Naive thymus-derived CD4-positive, alpha-beta T cell (primary cell): ENCODE measurements at places on chromosomes 3 and 15. TPM values are rescaled to one million over a fixed set of nuclear protein-coding genes. Genes with fewer than 3 reads are reported as not detected.

GRCh38 chr3:133237380-133237779 lies 162.5 kb upstream of the BFSP2 start:
- no peaks in the 10 kb centered on the region for H3K4me1 ChIP-seq
- H3K4me3 ChIP-seq, result no peak overlapping the region

- H3K27me3 ChIP-seq, result no peaks in the 10 kb centered on the region
- H3K36me3 ChIP-seq, result no peaks in the 10 kb centered on the region
- no peak for DNase-seq
- no peak overlapping the region for H3K4me3 ChIP-seq
- no peak overlapping the region for H3K27ac ChIP-seq
- peaks cover 10% of the 10 kb centered on the region for H3K4me1 ChIP-seq
Observed at GRCh38 chr15:40691737-40692136, 3.2 kb upstream of the RAD51 start.

GRCh38 chr3:161064413-161064812 lies 40.7 kb downstream of the B3GALNT1 start:
- H3K4me3 ChIP-seq, result no peak overlapping the region
- H3K27ac ChIP-seq, result no peak overlapping the region
- H3K27me3 ChIP-seq, result no peaks in the 10 kb centered on the region
- no peaks in the 10 kb centered on the region for H3K36me3 ChIP-seq

CELF6 gene
- 5.7 TPM for total RNA-seq

DNA sequence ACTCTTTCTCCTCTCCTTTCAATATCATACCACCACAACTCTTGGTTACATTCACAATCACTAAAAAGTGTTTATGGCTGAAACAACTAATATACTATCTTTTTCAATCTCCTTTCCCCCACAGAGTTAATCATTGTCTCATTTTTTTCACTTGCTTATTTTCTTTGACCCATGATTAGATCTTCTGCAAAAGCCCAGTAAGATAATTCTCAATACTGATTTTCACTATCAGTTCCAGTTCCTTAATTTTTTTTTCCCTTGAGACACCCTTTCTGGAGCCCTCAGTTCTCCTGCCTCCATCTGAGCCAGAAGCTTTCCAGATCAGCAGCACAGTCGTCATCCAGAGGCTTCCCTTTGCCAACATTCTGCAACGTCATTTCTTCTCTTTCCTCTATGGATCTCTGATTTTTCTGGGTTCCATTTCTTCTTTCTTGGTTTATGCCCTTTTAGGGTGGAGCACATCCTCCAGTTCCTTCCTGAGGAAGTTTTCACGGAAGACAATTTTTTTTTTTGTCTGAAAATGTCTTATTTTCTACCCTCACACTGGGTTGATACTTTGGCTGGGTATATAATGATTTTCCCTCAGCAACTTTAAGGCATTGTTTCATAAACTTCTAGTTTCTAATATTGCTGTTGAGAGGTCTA lies 88.7 kb upstream of the C15orf39 start:
- no peak overlapping the region for H3K4me3 ChIP-seq
- no peak overlapping the region for H3K27ac ChIP-seq
- no peak for DNase-seq
- H3K27me3 ChIP-seq, result no peaks in the 10 kb centered on the region

DNA sequence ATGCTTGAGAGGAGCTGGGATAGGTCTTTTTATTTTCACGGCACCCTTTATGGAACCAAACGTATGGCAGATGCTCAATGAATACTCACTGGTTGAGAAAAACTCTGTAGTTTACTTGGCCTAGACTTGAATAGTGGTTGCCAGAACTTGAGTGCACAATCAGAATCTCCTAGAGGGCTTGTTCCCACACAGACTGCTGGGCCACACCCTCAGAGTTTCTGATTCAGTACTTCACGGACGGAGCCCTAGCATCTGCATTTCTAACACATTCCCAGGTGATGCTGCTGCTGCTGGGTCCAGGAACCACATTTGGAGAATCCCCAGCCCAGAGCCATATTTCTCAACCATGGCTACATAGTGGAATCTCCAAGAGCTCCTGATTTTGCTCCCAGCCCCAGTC lies 24.6 kb downstream of the CA12 start:
- H3K4me1 ChIP-seq, result no peaks in the 10 kb centered on the region
- no peaks in the 10 kb centered on the region for H3K27me3 ChIP-seq
- DNase-seq, result no peak
- H3K27ac ChIP-seq, result no peak overlapping the region
- no peak overlapping the region for H3K4me3 ChIP-seq

DNA sequence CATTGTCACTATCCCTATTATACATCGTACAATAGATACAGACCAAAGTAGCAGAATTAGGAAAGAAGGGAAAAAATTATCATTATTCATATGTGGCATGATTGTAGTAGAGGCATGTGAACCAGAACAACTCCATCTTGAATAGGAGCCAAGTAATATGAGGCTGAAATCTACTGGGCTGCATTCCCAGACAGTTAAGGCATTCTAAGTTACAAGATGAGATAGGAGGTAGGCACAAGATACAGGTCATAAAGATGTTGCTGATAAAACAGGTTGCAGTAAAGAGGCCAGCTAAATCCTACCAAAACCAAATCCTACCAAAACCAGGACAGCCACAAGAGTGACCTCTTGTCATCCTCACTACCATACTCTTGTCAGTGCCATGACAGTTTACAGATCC lies 1035.4 kb upstream of the SEMA6D start:
- no peaks in the 10 kb centered on the region for H3K27me3 ChIP-seq
- no peak overlapping the region for H3K27ac ChIP-seq
- no peaks in the 10 kb centered on the region for H3K4me1 ChIP-seq

- H3K4me1 ChIP-seq, result no peaks in the 10 kb centered on the region
- no peak overlapping the region for H3K27ac ChIP-seq
- H3K27me3 ChIP-seq, result no peaks in the 10 kb centered on the region
- DNase-seq, result no peak
- peak overlapping the region; percentile 72 for H3K4me3 ChIP-seq
Observed at GRCh38 chr3:120416868-120417267, 33.9 kb downstream of the FSTL1 start.

GRCh38 chr15:83014205-83014653 lies 2.8 kb upstream of the C15orf40 start:
- H3K36me3 ChIP-seq, result peaks cover 8% of the 10 kb centered on the region
- H3K27me3 ChIP-seq, result no peaks in the 10 kb centered on the region
- DNase-seq, result no peak
- no peak overlapping the region for H3K4me3 ChIP-seq

CLSTN2 gene
- not detected for total RNA-seq

DNA sequence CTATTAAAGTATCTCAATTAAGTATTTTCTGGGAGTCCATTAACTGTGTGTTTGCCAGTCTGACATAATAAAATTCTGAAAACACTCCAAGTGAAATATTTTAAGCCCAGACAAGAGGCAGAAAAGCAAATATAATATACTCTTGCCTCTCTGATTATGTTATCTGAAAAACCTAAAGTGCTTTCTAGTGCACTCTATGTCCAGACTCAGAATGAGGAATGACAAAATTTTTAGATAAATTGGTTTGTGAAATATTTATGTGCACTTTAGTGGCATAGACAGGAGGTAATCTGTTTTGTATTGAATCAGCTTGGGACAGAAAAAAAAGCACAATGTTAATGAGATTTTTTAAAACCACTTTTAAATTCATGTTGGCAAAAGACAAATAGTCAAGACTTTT lies 508.2 kb upstream of the SUCLG2 start:
- H3K27me3 ChIP-seq, result no peaks in the 10 kb centered on the region
- H3K4me1 ChIP-seq, result no peaks in the 10 kb centered on the region
- H3K36me3 ChIP-seq, result no peaks in the 10 kb centered on the region

DNAH12 gene
- total RNA-seq, result 0.07 TPM

GRCh38 chr3:123584284-123584987 lies 417 bp downstream of the HACD2 start:
- H3K27ac ChIP-seq, result peak overlapping the region; percentile 79
- peaks cover 8% of the 10 kb centered on the region for H3K4me1 ChIP-seq
- peak overlapping the region; percentile 98 for H3K4me3 ChIP-seq
- no peaks in the 10 kb centered on the region for H3K27me3 ChIP-seq
- no peak for DNase-seq

ZCWPW2 gene
- 0.77 TPM for total RNA-seq

PPP1R14D gene
- not detected in 2 replicates for total RNA-seq

PARP16 gene
- 10.9 TPM for total RNA-seq

ALDH1A3 gene
- total RNA-seq, result not detected

DNA sequence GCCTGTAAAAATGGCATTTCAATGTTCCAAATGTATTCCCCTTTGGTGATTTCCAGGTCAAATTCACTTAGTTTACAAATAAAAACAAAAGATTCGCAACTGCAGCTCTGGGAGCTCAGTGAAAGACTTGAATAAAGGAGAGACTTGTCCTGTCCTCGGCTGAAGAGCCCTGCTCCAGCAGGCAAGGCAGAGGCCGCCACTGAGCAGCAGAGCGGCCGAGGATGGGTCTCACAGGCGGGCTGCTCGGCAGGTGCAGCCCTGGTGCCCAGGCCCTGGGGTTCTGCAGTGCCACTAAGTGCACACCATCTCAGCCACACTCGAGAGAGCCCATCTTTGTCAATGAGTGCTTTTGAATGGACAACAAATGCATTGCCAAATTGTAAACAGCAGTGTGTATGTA lies 856.2 kb downstream of the AGBL1 start:
- no peaks in the 10 kb centered on the region for H3K36me3 ChIP-seq
- H3K27me3 ChIP-seq, result no peaks in the 10 kb centered on the region
- no peak overlapping the region for H3K27ac ChIP-seq
- no peaks in the 10 kb centered on the region for H3K4me1 ChIP-seq
- no peak overlapping the region for H3K4me3 ChIP-seq
- no peak for DNase-seq

CADM2 gene
- total RNA-seq, result not detected

HDC gene
- total RNA-seq, result 35.1 TPM

- H3K4me1 ChIP-seq, result peaks cover 14% of the 10 kb centered on the region
- no peaks in the 10 kb centered on the region for H3K36me3 ChIP-seq
- no peak overlapping the region for H3K27ac ChIP-seq
- peak; percentile 69 for DNase-seq
- H3K27me3 ChIP-seq, result no peaks in the 10 kb centered on the region
Observed at GRCh38 chr3:37862219-37862902, 681 bp downstream of the CTDSPL start.

DNA sequence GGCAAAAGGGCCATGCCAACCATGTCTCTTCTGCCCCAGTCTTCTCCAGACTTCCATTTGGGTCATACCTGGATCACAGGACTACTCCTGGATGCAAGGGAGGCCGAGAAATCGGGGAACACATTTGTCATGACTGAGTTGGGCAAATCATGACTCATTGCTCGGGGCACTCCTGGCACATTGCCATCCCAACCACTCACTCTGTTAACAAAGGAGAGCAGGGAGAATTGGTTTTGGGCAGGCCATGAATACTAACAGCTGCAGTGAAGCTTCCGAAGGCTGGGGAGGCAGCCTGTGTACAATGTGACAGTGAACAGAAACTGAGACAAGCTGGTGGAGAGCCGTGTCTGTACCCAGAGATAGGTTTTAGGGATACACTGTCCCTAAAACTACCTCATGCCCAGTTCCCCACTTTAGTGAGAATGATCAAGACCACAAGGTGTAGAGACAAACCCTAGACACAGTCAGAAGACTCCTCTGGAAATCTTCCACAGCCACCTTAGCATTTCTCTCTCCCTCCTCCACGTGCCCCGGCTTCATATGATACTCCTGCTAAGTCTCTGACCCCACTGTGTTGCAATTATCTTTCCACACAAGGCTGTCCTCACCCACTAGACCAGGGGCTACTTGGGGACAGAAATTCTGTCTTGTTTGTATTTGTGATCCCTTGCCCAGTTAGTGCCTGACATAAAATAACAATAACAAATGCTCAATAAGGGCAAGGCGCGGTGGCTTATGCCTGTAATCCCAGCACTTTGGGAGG lies 10.5 kb upstream of the BUB1B start:
- no peak for DNase-seq
- no peak overlapping the region for H3K4me3 ChIP-seq
- no peak overlapping the region for H3K27ac ChIP-seq
- H3K4me1 ChIP-seq, result no peaks in the 10 kb centered on the region
- H3K36me3 ChIP-seq, result no peaks in the 10 kb centered on the region

NAALADL2 gene
- not detected in 2 replicates for total RNA-seq

- H3K36me3 ChIP-seq, result no peaks in the 10 kb centered on the region
- no peaks in the 10 kb centered on the region for H3K27me3 ChIP-seq
- no peaks in the 10 kb centered on the region for H3K4me1 ChIP-seq
Observed at GRCh38 chr3:153052096-153052460, 109.9 kb upstream of the RAP2B start.

- H3K4me3 ChIP-seq, result no peak overlapping the region
- no peak for DNase-seq
- no peak overlapping the region for H3K27ac ChIP-seq
- peaks cover 8% of the 10 kb centered on the region for H3K36me3 ChIP-seq
Observed at GRCh38 chr15:92163641-92164040, 230.0 kb upstream of the ST8SIA2 start.

GRCh38 chr15:65209701-65210643 lies 1.3 kb downstream of the CILP start:
- no peaks in the 10 kb centered on the region for H3K4me1 ChIP-seq
- DNase-seq, result no peak

PLCL2 gene
- 60.2 TPM for total RNA-seq

DNA sequence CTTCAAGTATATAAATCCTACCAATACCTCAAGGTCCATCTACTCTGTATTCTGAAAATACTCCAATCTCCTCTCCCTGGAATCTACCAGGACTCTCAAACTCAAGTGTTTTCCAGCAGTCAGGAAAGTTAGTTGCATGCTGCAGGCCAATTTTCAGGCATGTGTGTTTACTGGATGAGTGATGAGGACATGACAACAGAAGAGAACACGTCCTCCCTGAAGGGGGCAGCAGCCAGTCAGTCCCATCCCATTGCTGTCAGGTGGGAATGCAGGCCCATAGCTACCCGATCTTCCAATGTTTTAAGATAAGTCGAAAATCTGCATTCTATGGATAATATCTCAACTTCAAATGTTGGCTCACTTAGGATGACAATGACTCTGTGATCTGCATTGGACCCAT lies 496.2 kb downstream of the FHIT start:
- H3K36me3 ChIP-seq, result no peaks in the 10 kb centered on the region
- no peaks in the 10 kb centered on the region for H3K4me1 ChIP-seq
- no peak overlapping the region for H3K4me3 ChIP-seq
- no peak overlapping the region for H3K27ac ChIP-seq
- H3K27me3 ChIP-seq, result no peaks in the 10 kb centered on the region

FHIT gene
- total RNA-seq, result 191 TPM

MCF2L2 gene
- 0.27 TPM for total RNA-seq

DNA sequence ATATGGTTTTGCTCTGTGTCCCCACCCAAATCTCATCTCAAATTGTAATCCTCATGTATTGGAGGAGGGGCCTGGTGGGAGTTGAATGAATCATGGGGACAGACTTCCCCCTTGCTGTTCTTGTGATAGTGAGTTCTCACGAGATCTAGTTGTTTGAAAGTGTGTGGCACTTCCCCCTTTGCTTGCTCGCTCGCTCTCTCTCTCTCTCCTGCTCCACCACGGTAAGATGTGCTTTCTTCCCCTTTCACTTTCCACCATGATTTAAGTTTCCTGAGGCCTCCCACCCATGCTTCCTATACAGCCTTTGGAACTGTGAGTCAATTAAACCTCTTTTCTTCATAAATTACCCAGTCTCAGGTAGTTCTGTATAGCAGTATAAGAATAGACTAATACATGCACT lies 60.7 kb downstream of the GSK3B start:
- H3K4me1 ChIP-seq, result no peaks in the 10 kb centered on the region
- no peak overlapping the region for H3K4me3 ChIP-seq
- no peaks in the 10 kb centered on the region for H3K27me3 ChIP-seq

MESP1 gene
- total RNA-seq, result not detected
